C1 segment of cervical spinal cord (tissue), 14 donors: ENCODE measurements at places on chromosomes 3 and 15.

- no peak for DNase-seq
Measured at GRCh38 chr15:95302206-95302605, 1028.3 kb upstream of the NR2F2 start.

GRCh38 chr15:70236341-70237086 lies 138.8 kb upstream of the TLE3 start:
- no peak for DNase-seq

DNA sequence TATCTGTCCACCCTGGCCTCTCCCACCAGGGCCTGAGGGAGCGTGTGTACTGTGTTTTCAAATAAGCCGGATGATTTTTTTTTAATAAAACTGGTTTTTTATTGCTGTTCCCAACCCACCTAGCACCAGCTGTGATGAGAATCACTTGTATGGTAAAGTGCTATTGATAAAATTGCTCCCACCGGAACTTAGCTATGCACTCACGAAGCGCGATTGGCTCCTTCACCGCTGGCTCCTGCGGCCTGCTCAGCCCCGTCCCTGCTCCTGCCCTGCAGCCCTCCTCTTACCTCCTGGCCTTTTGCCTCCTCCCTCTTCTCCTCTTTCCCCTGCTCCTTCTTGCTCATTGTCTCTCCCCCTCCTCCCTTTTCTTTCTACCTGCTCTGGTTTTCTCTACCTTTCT lies 183.7 kb downstream of the TLE3 start:
- DNase-seq: no peak

DNA sequence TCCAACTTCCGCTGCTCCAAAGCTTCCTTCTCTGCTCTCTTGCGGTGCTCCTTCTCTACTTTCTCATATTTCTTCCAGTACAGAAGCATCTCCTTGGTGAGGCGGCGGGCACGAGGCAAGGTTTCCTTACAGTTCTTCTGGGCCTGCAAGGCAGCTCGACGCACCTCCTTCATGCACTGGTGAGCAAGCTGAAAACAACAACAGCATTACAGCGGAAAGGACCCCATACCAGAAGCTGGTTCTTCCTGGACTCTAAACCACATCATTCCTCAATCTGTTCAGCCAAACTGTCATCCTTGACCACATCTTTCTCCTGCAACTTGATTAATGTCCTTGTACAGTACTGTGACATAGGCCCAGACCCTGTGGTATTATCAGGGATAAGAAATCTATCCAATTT lies 36.4 kb downstream of the INO80 start:
- no peak for DNase-seq

GRCh38 chr3:52218937-52219650 lies 6.4 kb downstream of the TLR9 start:
- DNase-seq: no peak

DNA sequence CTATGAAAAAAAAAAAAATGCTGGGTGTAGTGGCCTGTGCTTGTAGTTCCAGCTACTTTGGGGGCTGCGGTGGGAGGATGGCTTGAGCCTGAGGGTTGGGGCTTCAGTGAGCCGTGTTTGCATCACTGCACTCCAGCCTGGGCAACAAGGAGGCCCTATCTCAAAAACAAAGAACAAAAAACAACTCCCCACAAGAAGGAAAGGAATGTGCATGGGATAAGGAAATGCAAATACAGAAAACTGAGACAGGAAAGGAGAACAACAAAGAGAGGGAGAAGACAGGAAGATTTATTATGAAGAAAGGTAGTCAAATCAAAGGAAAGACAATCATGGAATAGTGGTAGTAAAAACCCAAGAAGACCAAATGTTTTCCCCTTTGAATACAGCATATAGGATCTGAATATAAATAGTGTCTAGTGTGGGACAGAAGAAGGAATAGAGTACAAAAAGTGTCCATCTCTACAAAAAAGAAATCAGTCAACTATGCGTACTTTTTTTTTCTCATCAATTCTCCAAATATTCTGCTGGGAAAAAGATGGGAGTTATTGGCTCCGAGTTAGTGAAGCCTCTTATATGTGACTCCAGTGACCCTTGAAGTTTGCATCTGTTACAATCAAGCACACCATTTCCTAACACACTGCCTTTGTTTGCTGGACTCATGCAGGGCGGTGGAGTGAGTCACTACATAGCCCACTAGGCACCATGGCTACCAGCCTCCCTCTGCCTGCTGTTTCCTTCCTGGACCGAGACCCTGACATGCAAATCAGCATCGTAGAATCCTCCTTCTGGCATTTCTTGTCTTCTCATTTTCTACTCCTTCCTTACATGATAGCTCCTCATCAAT lies 101.2 kb upstream of the PTX3 start:
- peak; percentile 25 for DNase-seq

- DNase-seq: no peak
Measured at GRCh38 chr3:131223373-131224289, 157.9 kb upstream of the NUDT16 start.

- DNase-seq: no peak
Measured at GRCh38 chr15:63941698-63942465, 104.4 kb downstream of the DAPK2 start.

- DNase-seq: no peak
Measured at GRCh38 chr3:4994144-4994730, 15.0 kb downstream of the BHLHE40 start.

DNA sequence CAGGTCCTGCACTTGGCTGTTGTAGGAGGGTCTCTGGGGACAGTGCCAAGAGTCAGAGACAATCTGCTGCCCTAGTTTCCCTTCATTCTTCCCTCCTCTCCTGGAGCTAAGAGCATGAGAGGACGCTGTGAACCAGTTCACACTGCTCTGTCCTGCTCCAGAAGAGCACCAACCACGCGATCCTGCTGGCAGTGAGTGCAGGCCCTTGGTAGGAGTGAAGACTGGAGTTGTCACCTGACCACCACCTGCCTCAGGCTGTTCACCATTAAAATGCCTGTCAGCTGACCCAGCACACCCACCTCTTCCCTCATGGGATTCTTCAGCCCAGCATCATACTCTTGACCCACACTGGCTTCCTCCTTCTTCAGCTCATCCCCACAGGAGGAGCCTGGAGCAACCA lies 2.9 kb downstream of the TM6SF1 start:
- DNase-seq: no peak

GRCh38 chr3:9793161-9793781 lies 389 bp downstream of the ARPC4 start:
- DNase-seq: no peak
